ENCODE measurements at places on chromosomes 4 and X. TPM values are rescaled to one million over a fixed set of nuclear protein-coding genes. Genes with fewer than 3 reads are reported as not detected.

DNA sequence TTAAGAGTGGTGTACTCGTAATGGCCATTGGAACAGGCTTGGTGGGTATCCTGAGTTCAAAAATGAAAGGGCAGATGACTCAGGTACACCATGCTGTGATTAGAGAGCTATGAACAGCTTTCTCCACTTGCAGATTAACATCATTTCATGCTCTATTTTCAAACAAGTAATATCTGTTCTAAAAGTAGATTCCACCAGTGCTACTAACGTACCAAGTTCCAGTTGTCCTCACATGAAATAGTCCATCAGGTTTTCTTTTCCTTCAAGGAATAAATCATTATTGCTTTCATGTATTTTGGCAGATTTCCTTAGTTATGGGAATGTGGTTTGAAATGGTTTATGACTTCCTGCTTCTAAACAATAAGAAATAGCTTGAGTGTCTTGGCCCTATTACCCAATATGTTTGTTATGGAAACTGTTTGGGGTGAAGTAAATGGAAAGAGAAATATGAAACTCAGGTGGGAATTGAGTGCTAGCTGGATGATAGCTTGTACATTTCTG lies 49.9 kb downstream of the PCDH7 start:
- DNase-seq: no peak

GRCh38 chr4:36241771-36242170 lies 2.5 kb downstream of the ARAP2 start:
- DNase-seq: no peak

DNA sequence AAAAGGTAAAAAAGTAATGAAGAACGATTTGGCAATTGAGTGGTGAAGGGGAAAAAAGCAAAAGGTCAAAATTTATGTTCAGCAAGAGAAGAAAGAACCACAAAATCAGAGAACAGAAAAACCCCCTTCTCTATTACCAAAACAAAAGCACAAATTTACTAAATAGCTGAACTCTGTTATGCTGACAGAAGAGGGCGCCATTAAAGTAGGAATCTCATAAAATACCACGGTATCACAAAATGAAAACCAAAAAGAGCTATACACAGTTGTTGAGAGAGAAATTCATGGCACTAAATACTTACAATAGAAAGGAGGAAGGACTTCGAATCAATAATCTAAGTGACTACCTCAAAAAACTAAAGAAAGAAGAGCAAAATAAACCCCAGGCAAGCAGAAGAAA lies 69.6 kb upstream of the CXorf66 start:
- DNase-seq: no peak

GRCh38 chr4:44558031-44558605 lies 93.3 kb downstream of the YIPF7 start:
- DNase-seq: no peak

DNA sequence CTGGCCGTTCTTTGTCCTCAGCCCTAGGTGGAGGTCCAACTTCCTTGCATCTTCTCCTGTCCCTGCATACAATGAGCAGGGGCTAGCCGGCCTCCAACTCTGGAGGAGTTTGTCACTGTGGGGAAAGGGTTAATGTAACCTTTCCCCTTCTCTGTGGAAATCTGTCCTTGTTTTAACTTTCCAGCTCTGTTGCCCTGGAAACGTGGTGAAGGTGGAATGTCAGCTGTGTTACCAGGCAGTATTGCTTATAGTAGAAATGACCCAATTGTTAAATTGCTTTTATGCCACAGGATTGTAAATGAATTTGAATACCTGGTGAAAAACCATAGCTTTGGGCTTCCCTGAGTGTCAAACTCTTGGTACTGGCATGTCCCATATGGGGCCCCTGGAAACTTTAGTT lies 131.6 kb upstream of the SCML1 start:
- DNase-seq: no peak

ZBED1 gene
- total RNA-seq: 37.2 TPM

NOX1 gene
- total RNA-seq: not detected

BTK gene
- 11.5 TPM for total RNA-seq

AMTN gene
- total RNA-seq: not detected

NAP1L2 gene
- 0.55 TPM for total RNA-seq

Measured in mesenteric fat pad (tissue), 1 donor.